Activated CD4-positive, alpha-beta memory T cell treated with anti-CD3 and anti-CD28 coated beads for 36 hours (primary cell): ENCODE measurements at places on chromosomes 1 and 21.

- no peak for DNase-seq
Observed at GRCh38 chr1:41317361-41317760, 43.9 kb upstream of the FOXO6 start.

GRCh38 chr1:224770336-224770693 lies 154.2 kb downstream of the CNIH3 start:
- DNase-seq: no peak

DNA sequence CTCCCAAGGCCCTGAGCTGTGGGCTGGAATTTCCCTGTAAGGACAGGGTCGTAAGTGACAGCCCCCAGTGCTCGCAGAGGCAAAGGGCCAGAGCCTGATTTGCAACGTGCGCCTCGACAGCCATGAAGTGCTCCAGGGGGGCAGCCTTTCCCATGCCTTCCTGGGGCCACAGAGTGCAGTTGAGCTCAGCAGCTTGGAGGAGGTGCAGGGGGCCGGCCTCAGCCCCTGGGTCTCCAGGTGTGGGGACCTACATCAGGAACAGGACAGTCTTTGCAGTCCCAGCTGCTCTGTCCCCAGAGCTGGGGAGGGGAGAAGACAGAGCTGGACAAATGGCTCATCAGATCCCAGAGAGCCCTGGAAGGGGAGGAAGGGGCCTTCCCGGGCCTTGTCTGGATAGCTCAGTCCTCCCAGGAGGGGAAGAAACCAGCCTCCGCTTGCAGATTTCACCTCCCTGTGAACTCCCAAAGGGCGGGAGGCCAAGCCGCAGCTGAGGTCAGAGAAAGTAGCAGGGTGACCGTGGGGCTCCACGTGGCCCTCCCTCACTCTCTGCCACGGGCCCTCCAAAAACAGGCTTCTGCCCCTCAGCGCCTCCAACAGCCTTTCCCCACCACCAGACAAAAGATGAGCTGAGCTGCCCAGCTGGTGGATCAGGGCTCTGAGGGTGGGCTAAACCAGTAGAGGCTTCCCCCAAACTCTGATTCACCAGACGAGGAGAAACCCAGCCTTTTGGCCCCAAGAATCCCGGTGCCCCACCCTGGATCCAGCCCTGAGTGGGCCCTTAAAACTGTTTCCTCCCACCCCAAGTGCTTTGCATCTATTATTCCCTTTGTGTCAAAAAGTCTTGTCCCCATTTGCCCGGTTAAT lies 76.5 kb downstream of the DHRS3 start:
- DNase-seq: no peak

DNA sequence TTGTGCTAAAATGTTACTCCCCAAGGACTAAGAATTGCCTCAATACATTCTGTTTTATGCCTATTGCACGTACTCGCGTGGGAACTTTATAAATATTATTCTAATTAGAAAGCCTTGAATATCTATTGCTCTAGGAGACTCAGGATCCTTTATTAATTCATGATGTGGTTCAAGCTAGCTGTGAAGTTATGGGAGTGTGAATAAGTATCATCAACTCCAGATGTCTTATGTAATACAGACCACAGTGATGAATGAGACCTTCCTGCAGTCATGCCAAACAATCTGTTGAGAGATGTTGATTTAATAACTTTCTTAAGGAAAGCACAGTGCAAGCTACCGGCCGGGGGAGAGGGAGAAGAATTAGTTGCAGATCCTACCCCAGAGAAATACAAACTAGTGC lies 519.2 kb upstream of the ZP4 start:
- DNase-seq: no peak

GRCh38 chr21:32114419-32115035 lies 164.3 kb downstream of the MIS18A start:
- no peak for DNase-seq

DNA sequence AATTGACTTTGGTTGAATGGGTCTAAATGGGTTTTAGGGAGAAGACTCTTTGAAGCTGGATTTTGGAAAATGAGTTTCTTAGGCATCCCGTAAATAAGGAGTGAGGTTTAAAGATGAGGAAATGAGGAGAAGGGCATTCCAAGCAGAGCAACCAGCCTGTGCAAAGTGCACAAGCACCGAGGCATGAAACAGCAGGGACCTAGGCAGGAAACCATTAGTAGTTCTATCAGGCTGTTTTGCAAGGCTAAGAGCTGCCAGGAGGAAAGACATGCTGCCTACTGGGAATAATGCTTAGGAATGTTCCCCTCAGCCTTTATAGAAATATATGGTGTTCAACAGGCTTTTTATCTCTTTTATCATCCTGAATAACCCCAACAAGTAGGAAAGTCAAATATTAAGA lies 153.1 kb upstream of the FGGY start:
- no peak for DNase-seq

- no peak for DNase-seq
Observed at GRCh38 chr21:26405071-26405470, 168.0 kb downstream of the CYYR1 start.

GRCh38 chr1:167599957-167600581 lies 30.0 kb upstream of the RCSD1 start:
- peak; percentile 53 for DNase-seq
